Activated B cell treated with CpG ODN at 0.5 μM for 24 hours (primary cell): ENCODE measurements at places on chromosomes 12 and 14. TPM values are rescaled to one million over a fixed set of nuclear protein-coding genes. Genes with fewer than 3 reads are reported as not detected.

- no peak for DNase-seq
Observed at GRCh38 chr12:131369094-131369845, 341.6 kb upstream of the SFSWAP start.

GRCh38 chr14:34699873-34700621 is 14.3 kb downstream of the CFL2 start:
- no peak for DNase-seq

GRCh38 chr14:67704484-67705089 is 2.9 kb downstream of the RDH12 start:
- DNase-seq: no peak

The PLCZ1 gene
- not detected in 2 replicates for total RNA-seq

- DNase-seq: no peak
Observed at GRCh38 chr12:6069437-6070093, 54.9 kb downstream of the VWF start.

DNA sequence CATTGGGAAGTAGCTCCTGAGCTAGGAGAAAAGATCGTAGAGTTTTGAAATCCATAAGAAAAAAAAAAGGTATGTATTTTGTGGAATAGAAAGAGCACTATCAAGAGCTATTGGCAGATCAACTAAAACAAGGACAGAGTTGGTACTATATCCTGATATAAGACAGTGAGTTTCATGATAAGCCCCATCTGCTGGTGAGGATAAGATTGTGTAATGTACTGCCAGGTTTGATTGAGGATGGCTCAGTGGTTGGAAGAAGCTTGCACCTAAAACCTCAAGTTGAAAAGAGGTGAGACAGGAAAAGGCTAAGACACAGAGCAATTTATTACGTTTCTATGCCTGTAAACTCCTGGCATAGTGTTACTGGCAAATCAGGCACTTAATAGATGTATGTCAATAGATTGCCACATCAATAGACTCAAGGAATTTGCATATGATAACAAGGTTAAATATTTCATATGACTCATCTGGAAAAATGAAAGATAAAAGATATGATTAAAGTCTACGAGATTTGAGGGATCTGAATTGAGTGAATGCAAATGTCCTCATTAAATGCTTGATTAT is 525.6 kb downstream of the FLRT2 start:
- no peak for DNase-seq

The GPR162 gene
- not detected in 2 replicates for total RNA-seq

- no peak for DNase-seq
Observed at GRCh38 chr14:61482348-61483206, 161.2 kb downstream of the PRKCH start.

- peak; percentile 77 for DNase-seq
Observed at GRCh38 chr12:46268583-46269428, at the start of gene SLC38A1. SLC38A1 (minus strand) TSS chr12:46269043; CDS start chr12:46239800, 29,243 bp downstream.

The BCDIN3D gene
- 10.4 and 12.0 TPM in 2 replicates for total RNA-seq
